ENCODE measurements at places on chromosomes 7 and 10.

DNA sequence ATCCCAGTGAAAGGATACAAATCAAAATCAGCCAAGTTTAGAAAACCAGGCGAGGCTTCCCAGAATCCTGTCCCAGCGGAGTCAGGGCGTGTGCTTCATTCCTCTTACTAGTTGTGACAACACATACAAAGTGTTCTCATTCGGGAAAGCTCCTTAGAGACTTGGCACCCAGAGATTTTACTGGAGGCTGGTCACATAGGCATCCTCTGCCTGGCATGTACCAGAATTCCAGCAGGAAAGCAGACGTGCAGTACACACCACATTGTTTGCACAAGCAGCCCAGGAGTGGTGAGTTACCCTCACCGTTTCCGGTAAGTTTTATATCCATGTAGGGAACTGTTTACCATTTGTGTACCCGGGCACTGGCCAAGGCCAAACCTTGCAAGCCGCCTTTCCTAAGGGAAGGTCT is 34.9 kb downstream of the MMRN2 start:
- DNase-seq = no peak

DNA sequence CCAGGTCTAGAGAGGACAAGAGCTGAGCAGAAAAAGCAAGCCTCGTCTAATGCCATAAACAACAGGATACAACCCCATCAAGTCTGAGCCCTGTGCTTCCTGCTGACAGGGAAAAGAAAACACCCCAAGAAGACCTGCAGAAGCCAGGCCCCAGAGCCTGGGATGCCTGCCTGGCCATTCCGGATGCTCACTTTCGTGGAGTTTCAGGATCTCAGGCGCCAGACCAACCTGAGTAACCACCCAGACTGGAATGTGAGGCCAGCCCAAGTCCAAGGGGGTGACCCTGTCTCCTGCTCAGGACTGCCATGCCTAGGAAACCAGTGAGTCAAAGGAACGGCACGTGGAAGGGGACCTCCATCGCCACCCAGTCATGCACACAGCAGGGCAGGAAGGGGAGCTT is 74.3 kb downstream of the PLXNA4 start:
- DNase-seq = no peak

DNA sequence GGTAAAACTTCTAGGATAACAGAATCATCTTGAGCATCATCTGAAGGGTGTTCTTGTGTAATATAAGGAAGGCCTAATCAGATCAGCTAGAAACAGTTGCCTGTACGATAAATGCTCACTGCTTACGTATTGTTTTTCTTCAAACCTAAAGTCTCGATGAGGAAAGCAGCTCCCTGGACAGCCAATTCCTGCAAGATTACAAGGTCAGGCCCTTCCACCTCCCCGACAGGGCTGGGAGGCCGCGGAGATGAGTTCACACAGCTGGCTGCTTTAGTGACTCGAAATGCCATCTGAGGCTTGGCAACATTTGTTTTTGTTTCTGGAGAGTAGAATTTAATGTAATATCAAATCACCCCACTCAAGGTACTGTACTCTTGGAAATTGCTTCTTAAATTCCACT is 95.1 kb upstream of the PFKP start:
- DNase-seq = no peak

DNA sequence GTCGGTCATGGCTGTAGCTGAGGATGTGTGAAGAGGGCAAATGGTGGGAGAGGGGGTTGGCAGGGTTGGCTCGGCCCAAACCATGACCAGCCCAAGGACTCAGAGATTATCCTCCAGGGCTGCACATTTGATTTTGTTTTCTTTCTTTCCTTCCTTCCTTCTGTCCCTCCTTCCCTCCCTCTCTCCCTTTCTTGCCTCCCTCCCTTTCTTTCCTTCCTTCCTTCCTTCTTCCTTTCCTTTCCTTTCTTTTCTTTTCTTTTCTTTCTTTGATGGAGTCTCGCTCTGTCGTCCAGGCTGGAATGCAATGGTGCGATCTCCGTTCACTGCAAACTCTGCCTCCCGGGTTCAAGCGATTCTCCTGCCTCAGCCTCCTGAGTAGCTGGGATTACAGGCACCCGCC is 3.8 kb downstream of the SSC4D start:
- DNase-seq = no peak

- no peak for DNase-seq
These were observed 130.1 kb upstream of the MALRD1 start for GRCh38 chr10:18918532-18918931.

DNA sequence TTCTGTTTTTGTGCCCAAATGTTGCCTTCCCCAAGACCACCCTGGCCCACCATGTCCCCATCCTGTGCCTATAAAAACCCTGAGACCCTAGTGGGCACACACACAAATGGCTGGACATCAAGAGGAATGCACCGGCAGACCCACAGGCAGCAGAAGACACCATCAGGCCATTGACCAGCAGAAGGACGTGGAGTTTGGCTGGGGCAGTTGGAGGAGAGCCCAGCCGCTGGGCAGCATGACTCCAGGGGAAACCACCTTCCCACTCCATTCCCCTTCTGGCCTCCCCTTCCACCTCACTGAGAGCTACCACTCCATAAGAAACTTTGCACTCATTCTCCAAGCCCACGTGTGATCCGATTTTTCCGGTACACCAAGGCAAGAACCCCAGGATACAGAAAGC is 309.2 kb downstream of the CAMK1D start:
- DNase-seq = no peak

DNA sequence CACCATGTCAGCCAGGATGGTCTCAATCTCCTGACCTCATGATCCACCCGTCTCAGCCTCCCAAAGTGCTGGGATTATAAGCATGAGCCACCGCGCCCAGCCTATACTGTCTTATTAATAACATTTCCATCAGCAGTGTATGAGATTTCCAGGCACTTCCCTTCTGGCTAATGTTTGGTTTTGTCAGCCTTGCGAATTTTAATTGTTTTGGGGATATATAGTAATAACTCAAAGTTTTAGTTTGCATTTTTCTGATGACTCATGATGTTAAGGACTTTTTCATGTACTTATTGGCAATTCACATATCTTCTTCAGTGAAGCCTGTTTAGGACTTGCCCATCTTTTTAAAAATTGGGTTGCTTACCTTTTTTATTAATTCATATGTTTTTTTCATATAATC is 76.0 kb downstream of the TMEM270 start:
- DNase-seq = no peak

DNA sequence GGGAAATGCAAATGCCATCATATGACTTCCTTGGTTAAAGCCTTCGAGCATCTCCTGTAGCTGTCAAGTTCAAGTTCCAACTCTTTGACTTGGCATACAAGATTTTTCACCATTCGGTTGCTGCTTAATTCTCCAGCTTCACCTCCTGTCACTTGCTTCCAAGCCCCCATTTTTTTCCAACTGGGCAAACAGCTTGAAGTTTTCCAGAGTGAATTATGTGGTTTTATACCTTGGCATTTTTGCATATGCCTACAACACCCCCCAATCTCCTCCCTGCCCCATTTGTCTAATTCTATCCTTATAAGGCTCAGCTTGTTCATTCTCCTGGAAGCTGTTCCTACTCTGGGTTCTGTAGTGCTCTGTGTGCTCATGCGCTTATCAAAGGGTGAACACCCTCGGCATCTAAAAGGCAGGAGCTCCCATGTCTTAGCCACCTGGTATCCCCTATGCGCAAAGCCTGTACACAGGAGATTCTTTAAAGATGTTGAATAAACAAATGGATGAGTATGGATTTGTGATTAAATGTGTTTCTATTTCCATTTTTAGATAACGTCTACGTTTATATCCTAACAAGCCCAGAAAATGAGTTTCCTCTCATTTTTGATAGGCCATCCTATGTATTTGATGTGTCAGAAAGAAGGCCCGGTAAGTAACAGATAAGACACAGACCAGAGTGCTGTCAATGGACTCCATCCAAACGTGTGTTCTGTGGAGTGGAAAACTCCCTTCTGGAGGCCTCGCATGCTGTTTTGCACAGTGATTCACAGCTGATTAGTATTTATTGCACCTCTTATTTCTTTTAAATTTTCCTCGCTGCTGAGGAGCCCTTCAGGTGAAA is 52.5 kb downstream of the CDHR3 start:
- no peak for DNase-seq

- no peak for DNase-seq
These were observed 2.1 kb downstream of the NPC1L1 start for GRCh38 chr7:44538798-44539668.

- DNase-seq = no peak
These were observed 69.8 kb upstream of the BAIAP2L1 start for GRCh38 chr7:98470485-98471240.

DNA sequence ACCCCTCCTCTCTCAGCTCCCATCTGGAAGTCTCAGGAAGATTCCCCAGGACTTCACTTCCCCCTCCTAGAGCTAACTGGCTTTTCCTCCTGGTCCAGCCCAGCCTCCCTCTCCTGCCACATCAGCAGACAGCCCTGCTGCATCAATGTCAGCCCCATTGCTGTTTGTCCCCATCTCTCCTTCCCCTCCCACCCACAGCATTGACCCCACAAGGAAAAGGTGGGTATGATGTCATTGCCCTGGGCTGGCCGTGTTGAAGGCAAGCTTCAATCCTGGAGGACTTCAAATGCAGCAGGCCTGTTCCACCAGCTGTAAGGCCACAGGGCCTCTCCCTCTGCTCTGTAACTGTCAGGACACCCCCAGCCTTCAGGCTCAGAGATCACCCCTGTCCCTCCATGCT is 66.5 kb downstream of the C10orf105 start:
- no peak for DNase-seq

GRCh38 chr10:22934726-22935125 is 6.9 kb downstream of the ARMC3 start:
- DNase-seq = no peak

DNA sequence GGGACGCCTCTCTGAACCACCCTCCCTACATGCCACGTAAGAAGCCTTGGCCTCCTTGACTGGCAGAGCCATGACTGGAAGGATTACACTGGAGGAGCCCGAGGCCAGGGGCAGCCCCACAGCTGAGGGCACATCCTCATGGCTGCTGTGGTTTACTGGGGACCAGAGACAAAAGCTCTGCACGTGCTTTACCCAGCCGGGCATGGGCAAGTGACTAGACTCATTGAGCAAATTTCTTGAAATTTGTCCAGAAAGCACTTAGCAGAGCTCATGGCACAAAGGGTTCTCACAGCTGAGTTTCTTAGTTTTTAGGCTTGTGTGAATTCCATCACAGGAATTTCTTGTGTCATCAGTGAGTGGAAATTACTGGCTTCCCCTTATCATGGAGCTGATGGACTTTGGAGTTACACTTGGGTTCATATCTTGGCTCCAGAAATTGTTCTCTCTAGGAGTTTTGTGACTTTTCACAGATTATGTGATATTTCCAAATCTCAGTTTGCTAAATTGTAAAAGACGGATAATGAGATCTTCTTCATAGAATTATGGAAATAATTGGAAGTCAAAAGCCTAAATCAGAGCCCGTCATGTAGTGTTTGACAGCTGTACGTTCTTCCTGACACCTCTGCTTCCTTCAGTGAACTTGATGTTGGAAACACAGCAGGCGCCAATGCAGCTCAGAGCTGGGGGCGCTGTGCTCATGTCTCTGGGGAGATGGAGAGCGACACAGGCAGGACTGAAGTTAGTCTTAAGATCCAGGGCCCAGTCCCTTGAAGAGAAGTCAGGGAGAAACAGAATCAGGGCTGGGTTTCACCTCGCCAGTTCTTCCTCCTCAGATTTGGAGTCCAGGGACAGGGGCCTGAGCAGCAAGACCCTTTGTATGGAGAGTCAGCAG is 47.7 kb upstream of the MGAM2 start:
- DNase-seq = no peak

DNA sequence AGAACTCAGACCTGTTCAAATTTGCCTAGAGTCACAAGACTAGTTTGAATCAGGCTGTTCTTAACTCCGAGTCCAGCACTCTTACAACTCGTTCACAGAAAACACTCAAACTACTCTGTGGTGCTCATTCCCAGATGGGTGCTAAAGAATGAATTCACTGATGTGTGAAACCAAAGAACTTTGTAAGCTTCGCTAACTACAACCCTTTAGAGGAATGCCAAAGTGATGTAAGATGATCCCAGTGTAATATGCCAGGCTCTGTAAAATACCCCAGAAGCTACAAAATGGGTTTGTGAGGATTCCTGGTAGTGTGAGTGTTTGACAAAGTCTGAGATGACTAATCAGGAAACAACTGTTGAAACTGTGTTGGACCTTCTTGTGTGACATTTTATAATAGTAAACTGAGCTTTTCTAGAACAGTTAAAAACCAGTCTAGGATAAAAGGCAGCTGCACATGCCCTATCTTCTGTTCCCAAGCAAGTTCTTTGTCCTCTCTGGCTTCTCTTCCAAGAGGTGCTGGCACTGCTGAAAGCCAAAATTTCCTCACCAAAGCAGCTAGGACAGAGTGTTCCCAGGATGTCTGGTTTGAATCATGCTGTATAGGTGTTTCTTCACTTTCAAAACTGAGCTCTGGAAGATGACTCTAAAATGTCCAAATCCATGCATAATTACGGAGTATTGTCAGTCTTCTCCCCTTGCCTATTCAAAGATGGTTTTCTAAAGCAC is 527.6 kb downstream of the SORCS1 start:
- no peak for DNase-seq

- DNase-seq = no peak
These were observed 155.3 kb downstream of the SND1 start for GRCh38 chr7:127807340-127807739.

GRCh38 chr10:106181501-106181900 is 983.0 kb downstream of the SORCS1 start:
- no peak for DNase-seq

GRCh38 chr10:90148116-90148855 is 446.9 kb downstream of the KIF20B start:
- peak; percentile 15 for DNase-seq

GRCh38 chr10:102796407-102797176 is 40.6 kb downstream of the CYP17A1 start:
- DNase-seq = no peak

GRCh38 chr7:55550841-55551537 is 21.3 kb downstream of the VOPP1 start:
- no peak for DNase-seq

- DNase-seq = no peak
These were observed 61.9 kb downstream of the SYPL1 start for GRCh38 chr7:106050002-106050745.

Measured in NCI-H345 (cell line).